ENCODE measurements at places on chromosomes 1 and 21.

GRCh38 chr1:37038227-37039093, 4.1 kb upstream of the GRIK3 start:
- DNase-seq, result no peak

DNA sequence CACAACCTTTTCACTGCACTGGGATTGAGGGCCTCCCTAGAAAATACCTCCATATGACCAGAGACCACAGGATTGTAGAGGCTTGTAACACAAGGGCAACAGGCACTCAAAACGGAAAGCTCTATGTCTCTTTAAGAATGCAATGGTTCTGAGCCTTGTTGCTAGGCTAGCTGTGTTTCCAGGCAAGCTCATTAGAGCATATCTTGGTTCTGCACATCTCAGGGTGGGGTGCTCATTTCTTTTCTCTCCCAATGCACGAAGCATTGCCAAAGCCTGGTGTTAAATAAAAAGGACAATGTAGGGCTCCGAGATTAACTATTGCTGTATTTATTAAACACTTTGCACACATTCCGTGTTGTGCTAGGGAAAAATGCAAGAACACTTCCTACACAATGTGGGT, 315.9 kb downstream of the PRDM2 start:
- DNase-seq, result no peak

DNA sequence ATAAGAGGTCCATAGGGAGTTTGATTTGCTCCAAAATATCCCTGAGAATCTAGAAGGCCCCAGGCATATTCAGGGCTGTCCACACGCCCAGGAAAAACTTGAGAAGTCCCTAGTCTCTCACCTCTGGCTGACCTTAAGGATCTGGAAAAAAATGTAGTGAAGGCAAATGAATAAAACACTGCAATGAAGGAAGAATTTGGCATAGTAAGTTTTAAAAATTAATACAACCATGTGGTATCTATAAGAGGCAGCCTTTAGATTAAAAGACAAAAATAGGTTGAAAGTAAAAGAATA, 91.3 kb downstream of the COLGALT2 start:
- no peak for DNase-seq

- no peak for DNase-seq
Measured at GRCh38 chr1:2229037-2229864, 1.1 kb downstream of the SKI start.

DNA sequence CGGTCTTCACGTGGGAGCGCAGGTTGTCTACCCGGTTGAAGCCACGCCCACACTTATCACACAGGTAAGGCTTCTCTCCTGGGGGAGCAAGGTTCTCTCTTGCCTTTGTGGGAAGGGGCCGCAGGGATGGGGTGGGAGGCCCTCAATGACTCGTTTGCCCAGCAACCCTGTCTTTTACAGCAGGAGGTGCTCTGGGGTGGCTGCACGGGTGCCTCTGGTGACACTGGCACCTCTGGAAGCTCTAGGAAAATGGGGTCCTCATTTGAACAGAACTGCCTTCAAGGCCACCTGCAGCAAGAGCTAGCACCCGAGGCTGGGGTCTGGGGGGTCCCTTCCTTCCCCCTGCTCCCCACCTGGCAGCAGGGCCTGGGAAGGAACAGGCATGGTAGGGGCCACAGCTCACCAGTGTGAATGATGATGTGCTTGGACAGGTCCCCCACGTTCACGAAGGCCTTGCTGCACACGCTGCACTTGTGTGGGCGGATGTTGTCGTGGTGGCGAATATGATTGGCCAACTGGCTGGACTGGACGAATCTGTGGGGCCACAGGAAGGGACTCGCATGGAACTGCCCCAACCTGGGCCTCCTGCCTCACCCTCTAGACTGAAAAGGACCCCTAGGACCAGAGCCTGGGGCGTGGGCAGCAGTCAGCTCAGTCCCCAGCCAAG, 33.1 kb downstream of the ZBTB17 start:
- DNase-seq, result no peak

- no peak for DNase-seq
Measured at GRCh38 chr1:96804648-96805047, 83.1 kb downstream of the PTBP2 start.

GRCh38 chr1:20867062-20867461, 80.0 kb upstream of the HP1BP3 start:
- no peak for DNase-seq

DNA sequence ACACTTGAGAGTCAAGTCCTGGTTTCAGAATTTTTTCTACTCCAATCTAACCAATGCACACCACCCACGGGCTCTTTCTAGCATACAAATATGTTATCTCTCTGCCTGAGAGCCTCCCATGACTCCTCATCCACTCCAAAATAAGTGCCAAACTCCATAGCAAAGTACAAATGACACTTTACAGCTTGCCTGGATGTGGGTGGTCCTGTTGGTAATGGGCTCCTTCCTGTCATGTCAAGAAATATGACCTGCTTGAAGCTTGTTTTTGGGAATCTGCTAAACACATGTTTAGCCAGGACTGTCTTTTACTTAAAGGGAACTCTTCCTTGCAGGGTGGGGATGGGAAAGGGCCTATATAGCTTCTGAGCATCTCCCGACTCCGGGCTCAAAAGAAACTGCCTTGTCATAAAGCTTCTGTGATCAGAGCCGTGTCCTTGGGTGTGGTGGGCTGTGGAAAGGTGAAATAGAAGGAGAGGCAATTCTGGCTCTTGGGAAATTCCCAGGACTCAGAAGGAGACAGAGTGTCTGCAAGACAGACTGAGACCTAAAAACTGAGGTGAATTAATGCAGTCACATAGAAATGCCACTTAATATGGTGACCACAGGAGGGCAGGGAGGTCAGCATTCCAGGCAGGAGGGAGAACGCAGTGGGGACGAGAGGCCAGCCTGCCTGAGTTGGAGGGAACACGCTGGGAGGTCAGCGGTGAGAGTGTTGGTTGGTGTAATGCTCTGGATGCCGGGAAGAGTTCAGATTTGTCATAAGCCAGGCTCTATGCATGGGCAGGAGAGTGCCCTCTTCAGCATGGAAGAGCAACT, 6.1 kb upstream of the IGFN1 start:
- no peak for DNase-seq

- no peak for DNase-seq
Measured at GRCh38 chr1:200354243-200354642, 55.6 kb downstream of the ZNF281 start.

GRCh38 chr1:91928026-91928425, 21.2 kb upstream of the BRDT start:
- no peak for DNase-seq

Data from stimulated activated CD8-positive, alpha-beta memory T cell treated with anti-CD3 and anti-CD28 coated beads, Interleukin-7, amount 100 ng/mL, for 1 hour (primary cell).